ENCODE measurements at places on chromosomes 16 and 17. TPM values are rescaled to one million over a fixed set of nuclear protein-coding genes. Genes with fewer than 3 reads are reported as not detected.

The ACAP1 gene
- not detected for total RNA-seq

The FOXC2 gene
- 4.2 TPM for total RNA-seq

The DOK4 gene
- total RNA-seq: 24.7 TPM

The NPTX1 gene
- total RNA-seq: 0.17 TPM

The PIK3R6 gene
- total RNA-seq: not detected

The KIF2B gene
- not detected for total RNA-seq

The PYCARD gene
- total RNA-seq: 66.0 TPM

The MMP25 gene
- total RNA-seq: under 0.01 TPM

The CTRB1 gene
- total RNA-seq: not detected

The HSPB9 gene
- total RNA-seq: not detected

The DHRS11 gene
- 8.1 TPM for total RNA-seq

The ZBTB4 gene
- total RNA-seq: 9.1 TPM

The ATP2A3 gene
- total RNA-seq: 0.09 TPM

The ASPSCR1 gene
- 29.0 TPM for total RNA-seq

The PLEKHG4 gene
- 7.5 TPM for total RNA-seq

The USP36 gene
- 12.8 TPM for total RNA-seq

The KRTAP4-9 gene
- not detected for total RNA-seq

The OTOP2 gene
- total RNA-seq: not detected

The MT4 gene
- total RNA-seq: not detected

The STH gene
- total RNA-seq: not detected

The ACSM5 gene
- 3.7 TPM for total RNA-seq

The OR3A2 gene
- total RNA-seq: not detected

The USP43 gene
- total RNA-seq: 0.09 TPM

The CTRB2 gene
- not detected for total RNA-seq

The CLEC18A gene
- total RNA-seq: 0.11 TPM

The HBA2 gene
- not detected for total RNA-seq

The GOSR2 gene
- 36.4 TPM for total RNA-seq

The CDH8 gene
- not detected for total RNA-seq

The TERB1 gene
- total RNA-seq: 0.09 TPM

The FADS6 gene
- total RNA-seq: not detected

The CCL16 gene
- total RNA-seq: 0.11 TPM

The NPIPB9 gene
- 1.7 TPM for total RNA-seq

The DNAI2 gene
- total RNA-seq: not detected

The CACNA1G gene
- total RNA-seq: not detected
